ENCODE measurements at places on chromosomes 6 and 20. TPM values are rescaled to one million over a fixed set of nuclear protein-coding genes. Genes with fewer than 3 reads are reported as not detected.

DNA sequence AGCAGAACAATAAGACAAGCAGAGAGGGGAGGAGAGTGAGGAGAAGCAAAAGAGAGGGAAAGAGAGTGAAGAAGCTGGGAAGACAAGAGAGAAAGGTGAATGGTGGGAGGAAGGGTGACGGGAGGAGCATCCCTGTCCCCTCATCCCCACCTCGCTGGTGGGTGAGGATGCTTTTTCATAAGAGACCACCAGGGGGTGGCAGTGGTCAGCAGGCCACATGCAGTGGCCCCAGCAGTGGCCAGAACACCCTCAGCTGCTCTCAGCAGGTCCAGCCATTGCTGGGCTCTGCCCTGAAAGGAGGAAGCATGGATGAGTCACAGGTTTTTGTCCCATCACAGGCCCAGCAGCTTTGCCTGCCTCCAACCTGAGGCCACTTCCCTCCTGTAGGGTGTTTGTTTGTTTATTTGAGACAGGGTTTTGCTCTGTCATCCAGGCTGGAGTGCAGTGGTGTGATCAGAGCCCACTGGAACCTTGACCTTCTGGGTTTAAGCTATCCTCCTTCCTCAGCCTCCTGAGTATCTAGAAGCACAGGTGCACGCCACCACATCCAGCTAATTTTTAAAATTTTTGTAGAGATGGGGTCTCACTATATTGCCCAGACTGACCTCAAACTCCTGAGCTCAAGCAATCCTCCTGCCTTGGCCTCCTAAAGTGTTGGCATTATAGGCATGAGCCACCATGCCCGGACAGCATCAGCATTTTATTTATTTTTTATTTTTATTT, 24.0 kb downstream of the FGD2 start:
- peak; percentile 93 for DNase-seq

- no peak for DNase-seq
These were observed 197.3 kb downstream of the ZFAND3 start for GRCh38 chr6:38016824-38017223.

GRCh38 chr6:85923013-85923430, 280.3 kb upstream of the SYNCRIP start:
- no peak for DNase-seq

- no peak for DNase-seq
These were observed 53.9 kb upstream of the PCSK2 start for GRCh38 chr20:17172836-17173516.

DNA sequence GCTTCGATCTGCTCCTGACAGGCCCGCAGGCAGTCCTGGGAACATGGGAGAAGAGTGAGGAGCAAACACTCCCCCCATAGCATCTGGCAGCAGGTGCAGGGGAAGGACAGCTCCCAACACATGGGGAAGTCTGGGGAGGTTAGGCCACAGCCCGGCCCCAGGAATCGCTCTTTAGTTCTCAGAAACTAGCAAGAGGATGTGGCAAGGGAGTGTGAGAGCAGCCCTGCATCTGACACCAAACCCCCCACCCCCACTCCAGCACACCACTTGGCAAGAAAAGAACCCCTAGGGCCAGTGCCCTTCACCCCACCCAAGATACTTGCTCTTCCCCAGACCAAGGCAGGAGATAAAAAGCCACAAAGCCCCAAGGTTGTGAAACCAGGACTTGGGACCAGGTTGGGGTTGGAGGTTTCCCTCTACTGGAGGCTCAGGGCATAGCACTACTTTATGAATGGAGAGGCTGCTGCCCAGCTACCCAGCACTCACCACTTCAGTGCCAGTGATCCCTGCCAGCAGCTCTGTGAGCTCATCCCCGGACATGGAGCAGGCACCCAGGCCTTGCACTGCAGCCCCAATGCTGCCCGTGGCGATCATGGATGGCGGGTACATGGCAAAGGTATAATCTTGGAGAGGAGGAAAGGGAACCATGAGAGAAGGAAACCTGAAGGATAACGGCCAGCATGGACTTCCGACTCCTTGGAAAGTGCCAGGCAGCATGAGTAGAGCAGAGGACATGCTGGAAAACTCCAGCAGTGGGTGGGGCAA, 5.4 kb downstream of the CCND3 start:
- DNase-seq = peak; percentile 85

GRCh38 chr6:85459224-85459901, 9.5 kb downstream of the NT5E start:
- DNase-seq = no peak

- DNase-seq = no peak
These were observed 293.5 kb upstream of the MOCS1 start for GRCh38 chr6:40227735-40228134.

- DNase-seq = no peak
These were observed 33.6 kb upstream of the NOP56 start for GRCh38 chr20:2618815-2619214.

DNA sequence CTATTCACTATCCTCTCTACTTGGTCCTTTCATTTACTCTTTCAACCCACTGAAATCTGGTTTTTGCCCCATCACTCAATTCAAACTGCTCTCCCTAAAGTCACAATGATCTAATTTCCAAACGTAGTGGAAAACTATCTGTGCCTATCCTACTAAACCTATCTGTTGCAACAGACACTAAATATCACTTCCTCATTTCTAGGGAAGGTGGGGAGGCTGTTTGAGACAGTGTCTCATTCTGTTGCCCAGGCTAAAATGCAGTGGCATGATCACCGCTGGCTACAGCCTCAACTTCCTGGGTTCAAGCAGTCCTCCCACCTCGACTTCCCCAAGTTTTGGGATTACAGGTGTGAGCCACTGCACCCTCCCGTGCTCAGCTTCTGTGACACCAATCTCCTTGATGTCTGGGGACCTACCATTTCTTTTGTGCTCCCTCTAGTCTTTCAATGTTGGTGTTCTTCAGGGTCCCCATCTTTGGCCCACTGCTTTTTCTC, 8.8 kb downstream of the RANBP9 start:
- no peak for DNase-seq

GRCh38 chr6:159602431-159603041, 90.5 kb downstream of the SOD2 start:
- no peak for DNase-seq

Gene TULP4
- total RNA-seq = 94.9 TPM

Gene PCSK2
- total RNA-seq = 1.3 TPM

Gene CDH26
- total RNA-seq = 2.3 TPM

Gene COL9A1
- total RNA-seq = 0.14 TPM

Gene NR2E1
- not detected for total RNA-seq

Data from Right ventricle myocardium inferior (tissue), 1 donor.